ENCODE measurements at places on chromosomes 1 and 21. TPM values are rescaled to one million over a fixed set of nuclear protein-coding genes. Genes with fewer than 3 reads are reported as not detected.

The PCAT6 gene
- total RNA-seq = 3.5 TPM

The OR2T35 gene
- not detected for total RNA-seq

The TNNI3K gene
- total RNA-seq = not detected

The AMY1C gene
- not detected for total RNA-seq

The TTC22 gene
- not detected for total RNA-seq

The C1orf210 gene
- not detected for total RNA-seq

The SLC45A3 gene
- total RNA-seq = 3.8 TPM

The FNDC5 gene
- 0.35 TPM for total RNA-seq

The DNASE2B gene
- not detected for total RNA-seq

The LAX1 gene
- total RNA-seq = not detected

The INKA2 gene
- total RNA-seq = 2.3 TPM

The C1orf174 gene
- total RNA-seq = 24.3 TPM
